Hindlimb muscle (tissue), 1 donor: ENCODE measurements at places on chromosomes 2 and 18.

DNA sequence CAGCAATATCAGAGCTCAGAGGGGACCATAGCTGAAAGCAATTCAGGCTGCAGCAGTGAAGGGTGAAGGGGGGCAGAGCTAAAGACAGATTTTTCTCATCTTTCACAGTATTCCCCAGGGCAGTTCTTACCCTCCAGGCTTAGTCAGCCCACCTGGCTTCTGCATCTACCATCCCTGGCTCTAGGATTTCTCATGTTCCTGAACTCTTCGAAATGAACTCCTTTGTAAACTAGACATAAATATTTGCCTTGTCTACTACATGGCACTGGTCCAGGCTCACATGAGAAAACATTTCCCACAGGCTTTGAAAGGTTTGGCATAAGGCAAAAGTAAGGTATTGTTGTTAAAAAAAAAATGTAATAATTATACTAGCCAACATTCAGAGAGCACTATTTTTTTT is 23.6 kb upstream of the NEB start:
- DNase-seq = no peak

GRCh38 chr2:229089776-229090175 is 181.3 kb downstream of the PID1 start:
- DNase-seq = no peak

- DNase-seq = no peak
These were observed 74.7 kb downstream of the PSMG2 start for GRCh38 chr18:12777500-12777944.

GRCh38 chr2:41027095-41027494 is 575.2 kb upstream of the SLC8A1 start:
- DNase-seq = no peak
